ENCODE measurements at places on chromosomes 3 and 15.
A peak's percentile ranks its signal among the peaks of the same experiment; 100 is the strongest.

- no peak for DNase-seq
These were observed 10.2 kb upstream of the CA12 start for GRCh38 chr15:63391669-63392360.

DNA sequence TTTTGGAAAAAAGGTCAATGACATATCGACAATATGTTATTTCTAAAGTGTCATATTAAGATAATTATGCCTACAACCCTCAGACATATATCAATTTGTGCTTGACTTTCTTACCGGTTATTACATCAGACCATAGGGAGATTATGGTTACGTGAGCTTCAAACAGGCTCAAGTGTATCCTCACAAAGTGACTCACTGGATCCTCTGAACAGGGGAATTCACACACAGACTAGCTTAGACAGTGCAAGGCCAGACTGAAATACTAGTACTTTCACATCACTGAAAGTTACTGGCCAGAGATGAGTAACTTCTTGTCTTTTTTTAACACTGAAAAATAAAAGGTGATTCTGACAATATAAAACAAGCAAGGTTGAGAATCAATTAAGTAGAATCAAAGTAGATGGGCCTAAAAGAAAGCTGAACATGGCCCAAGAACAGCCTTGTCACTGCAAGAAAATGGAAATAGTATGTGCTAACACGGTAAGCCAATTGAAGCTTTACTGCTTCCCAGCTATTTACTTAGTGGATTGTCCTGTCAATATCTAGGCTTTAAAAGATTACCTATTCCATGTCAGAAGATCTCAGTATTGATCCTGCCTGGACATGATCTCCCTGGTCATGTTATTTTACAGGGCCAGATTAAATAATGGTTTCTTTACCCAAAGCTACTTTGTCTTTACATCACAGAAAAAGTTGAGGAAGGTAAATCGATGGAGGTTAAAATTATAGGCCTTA is 848.6 kb downstream of the ROBO1 start:
- no peak for DNase-seq

DNA sequence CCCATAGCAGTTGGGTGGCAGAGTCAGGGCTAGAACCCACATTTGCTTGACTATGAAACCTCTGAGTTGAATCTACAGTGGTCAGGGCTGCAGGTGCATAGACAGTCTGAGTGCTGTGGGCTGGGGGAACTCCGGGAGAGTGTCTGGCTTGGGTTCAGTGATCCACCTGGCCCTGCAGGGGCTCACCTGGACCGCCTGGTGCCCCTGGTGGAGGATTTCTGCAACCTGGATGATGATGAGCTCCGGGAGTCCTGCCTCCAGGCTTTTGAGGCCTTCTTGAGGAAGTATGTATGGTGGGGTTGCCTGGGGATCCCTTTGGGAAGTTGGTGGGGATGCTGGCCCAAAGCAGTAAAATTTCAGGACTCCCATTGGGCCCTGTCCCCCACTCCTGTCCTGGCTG is 16.3 kb downstream of the CAND2 start:
- DNase-seq: no peak

GRCh38 chr3:174531262-174531982 is 327.7 kb upstream of the NAALADL2 start:
- DNase-seq: no peak

DNA sequence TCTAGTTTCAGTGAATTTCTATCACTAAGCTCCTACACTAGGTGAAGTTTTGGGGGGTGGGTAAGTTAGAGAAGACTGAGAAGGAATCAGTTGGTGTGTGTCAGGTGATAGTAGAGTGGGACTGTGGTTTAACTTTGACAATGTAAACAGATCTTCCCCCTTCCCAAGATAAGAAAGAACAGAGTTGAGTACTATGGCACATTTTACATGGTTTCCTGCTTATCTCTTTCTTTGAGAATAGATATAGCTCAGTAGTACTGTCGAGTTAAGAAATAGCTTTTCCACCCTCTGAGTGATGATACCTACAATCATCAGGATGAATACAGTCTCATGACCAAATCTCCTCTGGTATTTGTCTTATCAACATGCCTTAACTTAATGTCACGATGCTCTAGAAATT is 42.8 kb downstream of the GAP43 start:
- no peak for DNase-seq

DNA sequence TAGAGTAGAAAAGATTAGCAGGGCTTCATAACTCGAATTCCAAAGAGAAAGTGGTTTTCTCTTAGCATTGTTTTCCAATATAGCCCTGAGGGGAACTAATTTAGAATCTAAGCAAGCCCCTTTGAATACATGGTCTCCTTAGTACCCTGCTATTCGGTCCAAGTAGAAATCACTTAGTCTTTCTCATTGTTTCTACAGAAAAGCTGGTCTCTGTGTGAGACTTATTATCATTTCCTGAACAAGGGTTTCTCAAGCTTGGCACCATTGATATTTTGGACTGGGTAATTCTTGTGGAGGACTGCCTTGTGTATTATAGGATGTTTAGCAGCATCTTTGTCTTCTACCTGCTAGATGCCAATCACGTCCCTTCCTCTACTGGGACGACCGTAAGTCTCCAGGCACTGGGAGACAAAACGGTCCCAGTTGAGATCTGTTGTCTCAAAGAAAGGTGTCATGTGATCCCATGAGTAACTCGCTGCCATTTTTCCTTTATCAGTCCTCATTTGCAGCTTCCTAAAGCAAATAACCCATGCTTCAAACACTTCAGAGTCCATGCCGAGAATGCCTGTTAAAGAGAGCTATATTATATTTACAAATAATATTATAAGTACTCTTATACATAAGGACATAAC is 230.7 kb upstream of the SLCO3A1 start:
- no peak for DNase-seq

GRCh38 chr3:51779137-51779536 is at the start of gene IQCF6:
TSS of gene IQCF6 (minus strand) at chr3:51779237. CDS start at chr3:51779224, 13 bp downstream.
- DNase-seq: no peak

GRCh38 chr3:157488144-157488543 is 15.1 kb downstream of the VEPH1 start:
- DNase-seq: no peak

DNA sequence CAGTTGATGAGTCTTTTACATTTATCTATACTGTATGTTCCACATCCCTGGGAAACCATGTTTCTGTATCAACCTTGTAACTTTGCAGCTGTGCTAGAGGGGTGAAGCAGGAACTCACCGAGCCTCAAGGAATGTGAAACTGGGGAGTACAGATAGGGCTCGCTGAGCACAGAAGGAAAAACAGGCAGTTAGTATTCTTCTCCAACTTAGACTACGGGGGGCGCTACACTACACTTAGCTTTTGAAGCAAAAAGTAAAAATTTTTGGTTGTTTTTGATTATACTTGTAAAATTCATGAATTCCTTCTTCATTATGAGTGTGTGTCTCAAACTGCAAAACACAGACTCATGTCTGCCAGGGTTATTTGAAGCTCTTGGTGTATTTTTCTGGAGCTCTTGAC is 132.7 kb upstream of the RGMA start:
- no peak for DNase-seq

- DNase-seq: peak; percentile 39
These were observed at the start of the genes CLCN2 and POLR2H for GRCh38 chr3:184361532-184361931. TSS of gene CLCN2 (minus strand) at chr3:184361605. CDS start at chr3:184361479, 126 bp downstream. TSS of gene POLR2H (plus strand) at chr3:184361710. CDS start at chr3:184363493, 1,783 bp downstream.

DNA sequence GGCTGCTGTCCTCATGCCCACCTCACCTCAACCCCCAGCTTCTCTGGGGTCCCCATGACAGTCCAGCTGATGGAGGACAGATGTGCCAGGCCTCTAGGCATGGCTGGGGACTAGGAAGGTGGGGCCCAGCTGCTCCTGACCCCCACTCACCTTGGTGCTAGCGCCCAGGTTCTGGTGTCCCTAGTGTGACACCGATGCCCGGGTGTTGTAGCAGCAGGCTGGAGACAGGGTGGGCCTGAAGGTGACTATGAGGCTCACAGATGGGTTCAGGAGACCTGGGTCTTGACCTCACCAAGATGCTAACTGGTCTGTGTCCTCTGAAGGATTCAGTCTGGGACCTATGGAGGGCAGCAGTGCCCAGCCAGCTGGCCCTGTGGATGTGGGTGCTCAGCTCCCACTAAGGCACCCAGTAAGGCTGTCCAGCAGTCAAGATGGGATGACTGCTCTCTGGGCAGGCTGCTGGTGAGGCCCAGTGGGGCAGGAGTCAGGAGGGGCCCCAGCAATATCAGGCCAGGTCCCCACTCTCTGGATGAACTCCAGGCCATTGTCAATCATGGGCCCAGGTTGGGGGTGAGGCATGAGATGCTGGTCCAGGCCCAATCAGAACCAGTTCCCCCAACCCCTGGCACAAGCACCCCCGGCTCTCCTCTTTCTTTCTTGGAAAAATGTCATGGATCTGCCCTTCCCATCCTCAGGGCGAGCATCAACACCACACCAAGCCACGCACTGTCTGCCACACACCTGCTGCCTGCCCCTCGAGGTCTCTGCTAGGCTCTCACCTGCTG is 33.0 kb downstream of the ALDH1L1 start:
- no peak for DNase-seq

- DNase-seq: no peak
These were observed 393 bp downstream of the ERICH6 start for GRCh38 chr3:150703299-150703755.

- peak; percentile 56 for DNase-seq
These were observed 38.0 kb downstream of the SHC4 start for GRCh38 chr15:48925714-48926223.

GRCh38 chr3:142148044-142148791 is 1.1 kb downstream of the TFDP2 start:
- no peak for DNase-seq

GRCh38 chr3:53046171-53047170 is 598 bp upstream of the SFMBT1 start:
- DNase-seq: no peak

DNA sequence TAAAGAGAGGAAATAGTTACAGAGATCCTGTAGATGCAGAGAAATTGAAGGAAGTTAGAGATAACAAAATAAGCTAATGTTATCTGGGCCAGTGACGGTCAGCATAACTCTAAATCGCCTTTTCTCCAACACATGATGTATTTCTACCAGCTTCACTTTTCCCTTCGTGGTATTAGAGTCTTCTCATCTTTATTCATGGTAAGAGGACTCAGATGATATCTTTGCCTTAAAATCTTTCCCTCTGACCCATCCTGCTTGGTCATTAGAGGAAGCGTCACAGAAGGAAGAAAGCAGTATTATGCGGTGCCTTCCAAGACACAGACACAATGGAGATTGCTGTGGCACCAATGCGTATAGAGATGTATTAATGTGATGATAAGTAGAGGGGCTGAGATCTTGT is 320.7 kb upstream of the GOLIM4 start:
- no peak for DNase-seq

DNA sequence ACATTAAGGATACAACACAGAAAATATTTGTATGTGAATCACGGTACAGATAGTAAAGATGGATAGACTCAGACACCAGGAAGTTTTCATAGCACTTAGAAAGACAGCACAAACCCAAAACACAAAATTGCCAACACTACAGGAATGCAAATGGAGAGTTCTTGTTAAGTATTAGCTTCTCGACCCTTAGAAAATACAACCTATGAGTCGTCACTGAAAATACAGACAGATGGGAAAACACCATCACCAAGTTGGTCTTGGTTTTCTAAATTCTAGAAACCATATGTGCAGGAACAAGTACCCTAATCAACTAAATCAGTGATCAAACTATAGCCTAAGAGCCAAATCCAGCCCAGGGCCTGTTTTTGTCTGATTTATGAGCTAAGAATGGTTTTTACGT is 50.7 kb downstream of the PEAK1 start:
- DNase-seq: no peak

DNA sequence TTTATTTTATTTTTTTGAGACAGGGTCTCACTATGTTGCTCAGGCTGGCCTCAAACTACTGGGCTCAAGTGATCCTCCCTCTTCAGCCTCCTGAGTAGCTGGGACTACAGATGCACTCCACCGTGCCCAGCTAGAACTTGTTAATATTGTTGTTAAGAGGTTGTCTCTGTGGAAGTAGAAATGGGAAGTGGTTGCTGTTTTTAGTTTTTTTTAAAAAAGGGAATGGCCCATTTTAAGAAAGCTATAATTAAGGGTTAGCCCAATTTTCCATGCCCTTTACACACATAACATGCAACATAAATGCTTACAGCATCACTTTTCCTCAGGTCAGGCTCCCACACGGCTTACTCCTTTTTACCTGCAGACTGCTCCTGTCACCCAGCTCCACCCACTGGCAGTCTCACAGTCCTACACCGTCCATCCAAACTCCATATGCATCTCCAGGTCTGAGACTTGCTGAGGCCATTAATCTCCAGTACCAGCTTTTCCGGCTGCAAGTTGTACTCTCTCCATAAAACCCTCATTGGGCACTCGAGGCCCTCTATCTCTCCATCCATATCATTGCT is 19.8 kb downstream of the MORC1 start:
- DNase-seq: no peak

- DNase-seq: no peak
These were observed 26.7 kb downstream of the SMAD3 start for GRCh38 chr15:67091980-67092677.

- no peak for DNase-seq
These were observed 43.5 kb upstream of the BDH1 start for GRCh38 chr3:197599089-197599765.

GRCh38 chr3:45078910-45079522 is 52.9 kb downstream of the CLEC3B start:
- DNase-seq: no peak

GRCh38 chr15:81255315-81255957 is 58.8 kb downstream of the IL16 start:
- no peak for DNase-seq
